ENCODE measurements at places on chromosomes 7 and 10.

DNA sequence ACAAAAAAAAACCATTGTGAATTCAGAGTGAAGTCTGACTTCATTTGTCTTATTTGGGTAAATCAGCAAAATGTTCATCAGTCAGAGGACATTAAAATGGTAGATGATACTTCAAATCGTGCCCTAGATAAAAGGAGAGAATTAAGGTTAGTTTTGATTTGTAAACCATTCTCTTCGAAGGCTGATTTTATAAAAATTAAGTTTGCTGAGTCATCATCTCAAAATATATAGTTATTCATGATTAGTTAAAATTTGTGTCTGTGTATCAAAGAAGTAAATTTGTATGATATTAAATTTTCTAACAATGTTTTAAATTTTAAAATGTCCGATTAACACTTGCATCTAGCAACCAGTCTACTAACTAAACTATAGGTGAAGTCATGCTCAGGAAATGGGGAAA lies 35.3 kb downstream of the MET start:
- DNase-seq: no peak

GRCh38 chr7:156793334-156793733 lies 99.6 kb downstream of the LMBR1 start:
- DNase-seq: no peak

DNA sequence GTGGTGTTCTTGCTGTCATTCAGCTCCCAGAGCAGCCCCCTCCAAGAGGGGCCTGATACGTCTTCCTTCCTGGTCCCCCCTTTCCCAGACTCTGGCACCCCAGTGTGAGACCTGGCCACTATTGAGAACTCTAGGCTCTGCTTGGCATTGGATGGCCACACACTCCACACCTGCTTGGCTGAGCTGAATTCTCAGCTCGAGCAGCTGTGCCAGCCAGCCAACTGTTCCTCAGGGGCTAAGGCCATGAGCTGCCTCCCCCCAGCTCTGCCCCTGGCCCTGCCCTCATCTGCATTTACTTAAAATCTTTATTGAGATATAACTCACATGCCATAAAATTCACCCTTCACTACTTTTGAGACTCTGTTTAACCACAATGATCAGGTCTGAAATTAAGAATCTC lies 6.7 kb downstream of the TLL2 start:
- DNase-seq: no peak

GRCh38 chr10:81820418-81820817 lies 54.6 kb upstream of the NRG3 start:
- no peak for DNase-seq

GRCh38 chr7:142188846-142189245 lies 69.0 kb downstream of the PRSS58 start:
- DNase-seq: no peak

DNA sequence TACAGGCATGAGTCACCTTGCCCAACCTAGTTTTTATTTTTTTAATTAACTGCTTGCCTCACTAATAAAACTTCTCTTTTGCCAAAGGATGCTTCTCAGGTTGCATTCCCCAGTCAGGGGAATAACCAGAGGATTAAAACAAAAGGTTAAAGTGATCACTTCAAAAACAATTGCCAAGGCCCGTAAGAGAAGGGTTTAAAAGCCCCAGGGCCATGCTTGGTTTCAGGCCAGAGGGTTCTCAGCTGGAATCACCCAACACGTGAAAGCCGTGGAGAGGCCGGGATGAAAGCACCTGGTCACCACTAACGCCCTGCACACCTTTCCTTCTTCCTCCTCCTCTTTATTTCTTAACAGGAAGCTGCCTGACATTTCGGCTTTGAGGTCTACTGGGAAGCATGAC lies 587.5 kb downstream of the PTPRN2 start:
- DNase-seq: no peak

GRCh38 chr10:116671274-116671926 lies 50.6 kb downstream of the PNLIPRP2 start:
- DNase-seq: no peak

DNA sequence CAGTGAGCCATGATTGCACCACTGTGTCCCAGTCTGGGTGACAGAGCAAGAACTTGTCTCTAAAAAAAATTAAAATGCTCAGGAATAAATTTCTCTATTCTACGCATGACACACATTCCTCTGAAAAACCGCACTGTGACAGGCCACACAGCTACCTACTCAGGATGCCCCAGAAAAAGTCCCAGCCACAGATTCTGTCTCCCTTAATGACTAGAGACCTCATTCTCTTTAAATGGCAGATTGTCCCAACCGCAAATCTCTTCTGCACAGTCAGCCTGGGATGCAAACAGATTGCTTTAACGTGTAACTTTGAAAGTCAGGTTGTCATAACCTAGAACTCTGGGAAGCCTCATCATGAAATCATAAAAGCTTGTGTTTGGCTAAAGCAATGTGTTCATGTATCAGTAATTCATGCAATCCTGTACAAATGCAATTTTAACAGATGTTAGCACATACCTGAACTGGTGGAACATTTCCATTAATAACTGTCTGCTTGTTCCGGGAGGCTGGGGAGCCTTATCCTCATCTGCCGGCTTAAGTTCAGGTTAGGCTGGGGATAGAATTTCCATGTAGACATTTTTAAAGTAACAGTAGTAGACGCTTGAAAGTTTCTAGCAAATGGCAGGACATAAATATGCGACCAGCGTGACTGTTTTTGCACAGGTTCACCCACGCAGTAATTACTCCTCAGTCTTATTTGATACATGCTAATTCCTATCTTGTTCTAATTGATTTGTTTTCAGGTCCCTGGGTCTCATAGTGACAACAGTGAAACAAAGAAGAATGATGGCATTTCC lies 26.2 kb upstream of the MSRB2 start:
- no peak for DNase-seq

- no peak for DNase-seq
Observed at GRCh38 chr7:76011442-76011861, 17.1 kb upstream of the TMEM120A start.

- DNase-seq: no peak
Observed at GRCh38 chr7:21099432-21099831, 312.7 kb upstream of the SP8 start.

- no peak for DNase-seq
Observed at GRCh38 chr10:132906106-132906505, 36.3 kb downstream of the CFAP46 start.

DNA sequence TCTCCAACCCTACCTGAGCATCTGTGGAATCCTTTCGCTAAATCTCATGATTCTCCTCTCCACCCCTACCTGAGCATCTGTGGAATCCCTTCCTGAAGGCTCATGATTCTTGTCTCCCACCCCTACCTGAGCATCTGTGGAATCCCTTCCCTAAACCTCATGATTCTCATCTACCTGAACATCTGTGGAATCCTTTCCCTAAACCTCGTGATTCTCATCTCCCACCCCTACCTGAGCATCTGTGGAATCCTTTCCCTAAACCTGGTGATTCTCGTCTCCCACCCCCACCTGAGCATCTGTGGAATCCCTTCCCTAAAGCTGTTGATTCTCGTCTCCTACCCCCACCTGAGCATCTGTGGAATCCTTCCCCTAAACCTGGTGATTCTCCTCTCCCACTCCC lies 342.0 kb downstream of the SDK1 start:
- no peak for DNase-seq

DNA sequence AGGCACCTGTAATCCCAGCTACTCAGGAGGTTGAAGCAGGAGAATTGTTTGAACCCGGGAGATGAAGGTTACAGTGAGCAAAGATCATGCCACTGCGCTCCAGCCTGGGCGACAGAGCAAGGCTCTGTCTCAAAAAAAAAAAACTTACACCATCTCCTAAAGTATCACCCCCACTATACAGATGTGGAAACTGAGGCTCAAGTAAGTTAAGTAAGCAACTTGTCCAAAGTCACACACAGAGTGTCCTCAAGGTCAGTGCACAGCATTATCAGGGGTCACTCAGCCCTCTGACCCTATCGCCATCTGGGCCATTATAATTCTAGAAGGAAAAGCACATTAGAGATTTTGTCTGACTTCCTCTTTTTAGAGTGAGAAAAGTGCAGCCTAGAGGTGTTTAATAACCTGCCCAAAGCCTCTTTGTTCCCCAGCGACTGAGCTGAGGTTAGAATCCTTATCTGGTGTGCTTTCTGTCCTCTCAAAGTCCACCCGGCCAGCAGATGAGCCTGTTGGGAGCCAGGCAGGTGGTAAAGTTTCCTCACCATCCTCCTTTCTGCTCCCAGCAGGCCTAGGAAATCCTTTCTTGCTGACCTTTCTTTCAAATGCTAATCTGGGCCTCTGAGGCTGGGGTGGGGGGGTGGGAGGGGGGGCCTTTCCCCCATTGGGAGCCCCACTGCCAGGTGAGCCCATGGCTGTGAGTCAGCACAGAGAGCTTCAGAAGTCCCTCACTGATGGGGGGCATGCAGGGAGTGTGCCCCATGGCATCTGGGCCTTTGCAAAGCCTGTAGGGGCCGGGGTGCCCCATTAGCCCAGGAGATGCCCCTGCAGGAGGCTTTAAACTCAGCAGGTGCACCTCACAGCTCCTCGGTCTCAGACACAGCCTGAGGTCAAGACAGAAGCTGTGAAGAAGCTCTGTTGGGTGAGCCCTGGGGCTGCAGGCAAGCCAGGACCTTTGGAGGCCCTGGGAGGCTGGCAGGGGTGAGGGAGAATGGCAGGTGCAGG lies 12.0 kb upstream of the KCNMA1 start:
- no peak for DNase-seq

DNA sequence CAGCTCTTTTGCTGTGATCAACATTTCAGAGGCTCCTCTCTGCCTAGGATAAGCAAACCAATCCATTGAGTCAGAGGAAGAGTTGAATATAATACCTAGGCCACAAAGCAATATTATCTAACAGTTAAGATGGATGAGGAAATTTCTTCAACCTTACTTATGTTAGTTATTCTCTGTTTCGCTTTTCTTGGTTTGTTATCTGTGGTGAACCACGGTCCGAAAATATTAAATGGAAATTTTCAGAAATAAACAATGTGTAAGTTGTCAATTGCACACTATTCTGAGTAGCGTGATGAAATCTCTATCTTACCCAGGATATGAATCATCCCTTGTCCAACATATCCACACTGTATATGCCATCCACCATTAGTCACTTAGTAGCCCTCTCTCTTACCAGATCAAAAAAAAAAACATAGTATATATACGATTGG lies 1.5 kb upstream of the HTR7 start:
- DNase-seq: no peak

DNA sequence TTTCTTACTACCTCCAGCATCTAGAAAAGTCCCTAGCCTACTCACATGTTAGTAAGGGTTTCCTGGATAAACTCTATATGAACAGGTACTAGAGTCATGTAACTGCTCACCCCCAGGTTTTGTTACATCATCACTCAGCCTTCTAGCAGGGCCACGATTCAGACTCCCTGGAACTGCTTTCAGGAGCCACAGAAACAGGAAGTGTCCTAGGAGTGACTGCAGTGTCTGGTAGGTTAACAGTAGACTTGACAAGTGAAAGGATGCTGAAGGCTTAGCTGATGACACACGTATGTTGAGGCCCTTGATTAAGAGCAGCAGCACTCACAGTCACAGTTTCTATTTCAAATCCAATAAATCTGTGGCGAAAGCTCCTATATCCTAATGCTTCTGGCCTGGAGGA lies 101.2 kb downstream of the DNMBP start:
- no peak for DNase-seq

DNA sequence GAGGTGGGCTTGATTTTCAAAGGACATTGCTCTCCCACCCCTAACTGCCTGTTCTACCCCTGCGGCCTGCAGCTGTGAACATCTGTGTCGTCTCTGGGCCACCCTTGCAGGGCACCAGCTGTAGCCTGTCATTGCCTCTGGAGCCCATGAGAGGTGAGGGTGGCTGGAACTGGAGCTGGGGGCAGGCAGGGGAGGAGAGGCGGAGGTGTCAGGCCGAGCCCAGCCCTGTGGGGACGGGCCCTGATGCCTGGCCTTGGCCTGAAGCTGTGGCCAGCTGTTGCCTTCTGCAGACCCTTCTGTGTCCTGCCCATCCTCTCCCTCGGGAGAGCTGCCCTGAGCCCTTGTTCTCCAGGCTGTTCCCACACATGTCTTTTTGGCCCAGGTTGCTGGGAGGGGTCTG lies 44.5 kb downstream of the PALD1 start:
- no peak for DNase-seq

DNA sequence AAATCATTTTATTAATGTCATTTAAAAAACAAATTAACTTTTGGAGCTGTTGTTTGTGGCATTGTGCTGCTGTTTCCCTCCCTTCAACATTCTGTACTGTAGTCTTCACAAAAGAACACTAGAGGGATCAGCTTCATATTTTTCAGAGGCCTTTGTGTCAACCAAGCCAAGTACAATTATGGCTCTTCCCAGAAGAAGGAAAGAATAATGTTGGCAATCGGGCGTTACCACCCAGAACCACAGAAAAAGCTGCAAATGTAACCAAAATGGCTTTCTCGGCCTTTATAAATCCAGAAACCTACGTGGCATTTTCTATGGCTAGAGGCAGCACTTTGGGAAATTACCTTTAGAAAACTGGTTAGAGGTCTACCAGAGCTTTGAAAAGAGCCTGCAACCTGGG lies 98.8 kb upstream of the COL1A2 start:
- no peak for DNase-seq

- no peak for DNase-seq
Observed at GRCh38 chr10:128708182-128708581, 582.0 kb upstream of the MKI67 start.

DNA sequence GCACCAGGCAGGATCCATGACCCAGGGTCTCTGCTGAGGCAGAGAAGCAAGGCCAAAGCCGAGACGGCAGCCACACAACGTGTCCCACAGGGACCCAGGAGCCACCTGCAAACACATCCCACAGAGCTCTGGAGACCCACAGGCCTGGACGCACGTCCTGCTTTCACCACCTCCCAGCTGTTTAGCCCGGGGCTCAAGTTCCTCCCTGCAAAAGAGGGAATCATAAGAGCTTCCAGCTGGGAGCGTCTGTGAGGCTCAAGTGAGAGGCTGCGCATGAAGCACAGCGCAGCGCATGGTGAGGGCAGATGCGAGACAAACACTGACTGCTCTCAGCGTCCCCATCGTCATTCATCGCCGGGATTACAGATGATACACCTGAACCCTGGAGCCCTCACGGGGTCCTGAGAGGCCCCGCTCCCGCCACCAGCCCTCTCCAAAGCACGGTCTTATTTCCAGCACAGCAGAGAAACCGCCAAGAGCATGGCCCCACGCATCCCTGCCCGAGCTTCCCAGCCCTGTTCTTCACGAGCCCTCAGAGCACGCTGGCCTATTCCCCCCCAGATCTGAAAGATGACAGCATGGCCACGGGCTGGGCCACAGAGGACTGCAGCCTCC lies 88.7 kb downstream of the MAD1L1 start:
- no peak for DNase-seq

DNA sequence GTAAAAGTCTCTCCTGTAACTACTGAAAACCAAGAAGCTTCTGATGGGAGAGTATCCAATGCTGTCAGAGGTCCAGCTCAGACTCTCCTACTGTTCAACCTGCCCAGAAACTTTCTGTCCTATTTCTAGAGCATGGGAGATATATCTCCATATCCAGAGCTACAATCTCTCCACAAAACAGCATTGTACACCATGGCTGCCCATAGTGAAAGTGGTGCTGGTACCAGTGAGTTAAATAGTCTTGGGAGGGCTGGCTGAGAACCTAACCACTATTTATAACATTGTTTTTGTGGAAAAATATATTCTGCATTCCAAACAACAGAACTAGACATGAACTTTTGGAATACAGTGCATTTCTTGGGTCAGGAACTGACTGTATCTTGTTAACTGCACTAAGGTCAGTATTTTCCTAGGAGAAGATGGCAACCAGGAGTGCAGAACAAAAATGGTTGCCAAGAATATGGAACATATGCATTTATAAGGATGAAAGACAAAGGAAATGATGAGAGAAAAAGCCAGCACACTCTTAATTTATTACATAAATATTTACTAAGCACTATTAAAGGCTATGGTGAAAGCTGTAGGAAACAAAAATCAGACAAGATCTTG lies 91.9 kb downstream of the ZNF438 start:
- DNase-seq: no peak

GRCh38 chr7:114085592-114086501 lies 167.0 kb upstream of the PPP1R3A start:
- no peak for DNase-seq

Measured in stimulated activated CD8-positive, alpha-beta memory T cell treated with anti-CD3 and anti-CD28 coated beads, Interleukin-4, amount 100 ng/mL, for 1 hour (primary cell).